ENCODE measurements at places on chromosomes 12 and 14.
A peak's percentile ranks its signal among the peaks of the same experiment; 100 is the strongest.

- no peak for DNase-seq
Observed at GRCh38 chr14:93725002-93725582, 63.2 kb downstream of the PRIMA1 start.

GRCh38 chr14:24366413-24366720 lies 1.6 kb upstream of the NFATC4 start:
- DNase-seq = no peak

GRCh38 chr12:52156757-52157565 lies 34.9 kb downstream of the KRT80 start:
- peak; percentile 83 for DNase-seq

DNA sequence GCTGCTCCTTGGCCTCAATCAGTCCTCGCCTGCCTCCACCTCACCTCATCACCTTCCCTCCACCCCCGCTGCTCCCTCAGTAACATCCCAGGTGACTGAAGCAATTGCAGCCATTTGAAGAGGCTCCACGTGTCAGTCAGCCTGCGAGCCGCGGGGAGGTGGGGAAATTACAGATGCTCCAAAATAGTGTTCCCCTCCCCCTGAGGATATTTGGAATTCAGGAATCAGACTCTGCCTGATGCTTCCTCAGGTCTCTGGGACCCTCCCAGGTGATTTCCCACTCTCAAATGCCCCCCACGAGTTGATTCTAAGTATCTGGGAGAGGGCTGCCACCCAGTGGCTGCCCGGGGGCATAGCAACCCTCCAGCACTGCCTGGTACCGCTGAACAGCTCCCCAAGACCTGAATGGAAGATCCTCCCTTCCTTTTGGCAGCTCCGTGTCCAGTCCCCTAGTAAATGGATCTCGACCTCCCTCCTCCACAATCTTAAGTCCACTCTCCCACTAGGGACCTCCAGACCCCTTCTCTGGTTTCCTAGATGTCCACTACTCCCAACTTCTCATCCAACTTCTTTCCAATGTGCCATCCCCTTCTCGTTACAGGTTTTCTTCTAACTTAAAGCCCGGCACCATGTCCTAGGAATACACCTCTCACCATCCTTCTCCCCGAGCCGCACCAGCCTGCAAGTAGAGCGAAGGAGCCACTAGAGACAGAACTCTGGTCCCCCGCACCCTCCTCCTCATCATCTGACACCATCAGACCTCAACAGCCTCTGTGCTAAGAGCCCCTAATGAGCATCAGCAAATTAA lies 1.4 kb upstream of the ASIC1 start:
- DNase-seq = peak; percentile 44

GRCh38 chr14:89720741-89721729 lies 233.5 kb downstream of the EFCAB11 start:
- DNase-seq = peak; percentile 43

DNA sequence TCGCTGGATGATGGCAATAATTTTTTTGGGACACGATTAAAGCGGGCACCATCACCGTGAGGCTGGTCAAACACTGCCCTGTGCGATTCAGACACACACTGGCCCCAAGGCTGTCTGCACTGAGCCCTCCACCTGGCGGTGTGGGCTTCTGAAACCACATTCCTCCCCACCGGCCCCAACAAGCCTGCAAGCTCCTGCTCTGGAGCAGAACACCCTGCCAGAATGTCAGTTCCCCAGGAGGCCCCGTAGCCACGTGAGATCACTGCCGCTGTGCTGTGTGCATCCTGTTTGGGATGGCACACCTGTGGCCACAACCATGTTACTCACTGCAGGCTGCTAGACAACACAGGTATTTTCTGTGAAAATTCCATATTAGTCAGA lies 7.9 kb downstream of the GSC start:
- DNase-seq = no peak

- DNase-seq = no peak
Observed at GRCh38 chr12:106919910-106920544, 35.7 kb upstream of the TMEM263 start.
